ENCODE measurements at places on chromosomes 2 and 18. TPM values are rescaled to one million over a fixed set of nuclear protein-coding genes. Genes with fewer than 3 reads are reported as not detected.

DNA sequence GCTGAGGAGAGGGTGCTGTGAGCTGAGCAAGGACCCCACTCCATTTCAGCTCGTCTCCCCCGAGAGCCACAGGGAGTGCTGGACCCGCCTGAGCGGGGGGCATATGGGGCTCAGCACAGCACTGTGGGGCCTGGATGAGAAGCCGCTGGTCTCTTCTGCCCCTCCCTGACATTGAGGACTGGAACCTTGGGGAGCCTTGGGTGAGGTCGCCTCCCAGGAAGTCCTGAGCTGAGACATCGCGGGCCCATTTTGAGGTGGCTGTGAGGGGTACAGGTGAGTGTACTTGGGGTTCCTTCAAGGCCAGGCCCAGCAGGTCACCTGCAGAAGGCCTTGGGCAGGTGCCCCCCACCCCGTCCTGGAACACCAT is 3.1 kb upstream of the AQP12A start:
- no peaks in the 10 kb centered on the region for H3K36me3 ChIP-seq
- H3K4me3 ChIP-seq: no peak overlapping the region
- no peaks in the 10 kb centered on the region for H3K4me1 ChIP-seq
- peaks cover 2% of the 10 kb centered on the region for H3K27me3 ChIP-seq

GRCh38 chr2:137252934-137253333 is 487.6 kb downstream of the THSD7B start:
- H3K27me3 ChIP-seq: peaks cover 19% of the 10 kb centered on the region
- no peaks in the 10 kb centered on the region for H3K4me1 ChIP-seq
- no peak overlapping the region for H3K27ac ChIP-seq
- no peak for DNase-seq
- no peak overlapping the region for H3K4me3 ChIP-seq

DNA sequence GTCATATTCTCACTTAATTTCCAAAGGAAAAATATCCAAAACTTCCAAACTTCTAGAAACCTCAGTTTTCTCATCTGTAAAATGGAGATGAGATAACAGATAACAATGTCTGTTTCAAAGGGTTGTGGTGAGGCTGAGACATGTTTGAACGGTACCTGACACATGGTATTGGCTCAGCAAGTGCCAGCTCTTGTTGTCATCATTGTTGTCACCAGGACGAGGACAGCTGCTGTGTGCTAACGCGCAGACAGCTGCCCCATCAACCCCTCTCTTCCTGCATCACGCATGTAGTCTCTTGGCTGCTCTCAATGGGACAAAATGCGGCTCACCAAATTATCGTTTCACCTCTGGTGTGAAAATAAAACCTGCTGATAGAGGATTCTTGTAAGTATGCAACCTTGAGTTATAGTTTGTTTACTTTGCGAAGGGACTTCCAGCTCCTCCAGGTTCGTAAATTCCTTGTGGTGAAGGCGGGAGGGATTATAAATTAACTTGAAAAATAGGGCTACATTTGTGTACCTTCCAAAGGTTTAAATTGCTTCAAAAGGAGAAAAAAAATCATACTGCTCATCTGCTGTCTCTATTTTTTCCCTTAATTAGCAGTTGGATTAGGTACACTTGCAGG is 605.4 kb downstream of the BCL11A start:
- no peak overlapping the region for H3K4me3 ChIP-seq
- no peaks in the 10 kb centered on the region for H3K27me3 ChIP-seq
- H3K4me1 ChIP-seq: no peaks in the 10 kb centered on the region

GRCh38 chr2:112906276-112906675 is 4.7 kb upstream of the IL37 start:
- H3K27ac ChIP-seq: no peak overlapping the region
- peaks cover 7% of the 10 kb centered on the region for H3K27me3 ChIP-seq
- no peak for DNase-seq
- H3K36me3 ChIP-seq: no peaks in the 10 kb centered on the region
- no peak overlapping the region for H3K4me3 ChIP-seq

DNA sequence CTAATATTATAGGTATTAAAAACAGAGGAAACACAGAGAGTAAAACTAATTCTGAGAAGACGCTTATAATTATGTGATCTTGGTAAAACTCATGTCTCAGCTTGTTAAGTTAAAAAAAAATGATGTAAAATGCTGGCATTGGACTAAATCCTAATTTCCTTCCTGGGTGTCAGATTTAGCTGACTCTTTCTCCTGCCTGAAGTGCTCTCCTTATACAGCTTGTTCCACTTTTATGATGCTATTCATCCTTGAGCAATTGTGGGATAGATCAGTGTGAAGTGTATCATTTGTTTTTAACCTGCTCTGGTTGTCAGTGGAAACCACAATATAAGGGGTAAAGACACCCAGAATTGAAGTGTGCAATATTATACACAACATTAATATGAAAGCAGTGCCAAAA is 84.9 kb downstream of the EFEMP1 start:
- H3K4me1 ChIP-seq: peaks cover 8% of the 10 kb centered on the region
- no peak overlapping the region for H3K27ac ChIP-seq
- peaks cover 4% of the 10 kb centered on the region for H3K36me3 ChIP-seq
- no peak overlapping the region for H3K4me3 ChIP-seq

The KLHL29 gene
- 7.3 TPM for total RNA-seq

DNA sequence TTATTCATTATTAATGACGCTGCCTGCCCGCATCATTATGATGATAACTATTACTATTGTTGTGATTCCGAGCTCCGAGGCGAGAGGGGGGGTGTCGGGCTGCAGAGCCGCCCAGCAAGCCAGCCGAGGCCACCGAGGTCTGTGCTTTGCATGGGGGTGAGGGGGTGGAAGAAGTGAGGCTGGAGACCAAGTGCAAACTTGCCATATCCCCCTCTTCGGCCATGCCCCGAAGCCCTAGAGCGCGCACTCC is 3.6 kb downstream of the BCL11A start:
- H3K27me3 ChIP-seq: peaks cover 97% of the 10 kb centered on the region
- DNase-seq: no peak

GRCh38 chr2:217215877-217216276 is 356.0 kb upstream of the TNP1 start:
- H3K4me3 ChIP-seq: no peak overlapping the region
- DNase-seq: no peak
- H3K36me3 ChIP-seq: no peaks in the 10 kb centered on the region
- H3K27ac ChIP-seq: peak overlapping the region; percentile 24
- peaks cover 2% of the 10 kb centered on the region for H3K27me3 ChIP-seq

- H3K27ac ChIP-seq: no peak overlapping the region
- no peaks in the 10 kb centered on the region for H3K27me3 ChIP-seq
- no peak for DNase-seq
- H3K4me3 ChIP-seq: no peak overlapping the region
- no peaks in the 10 kb centered on the region for H3K4me1 ChIP-seq
These were observed 563.4 kb downstream of the ZNF804A start for GRCh38 chr2:185161701-185162100.

GRCh38 chr2:121144111-121144510 is 140.9 kb downstream of the TFCP2L1 start:
- H3K36me3 ChIP-seq: no peaks in the 10 kb centered on the region
- peaks cover 4% of the 10 kb centered on the region for H3K4me1 ChIP-seq
- H3K27ac ChIP-seq: no peak overlapping the region
- H3K27me3 ChIP-seq: no peaks in the 10 kb centered on the region
- H3K4me3 ChIP-seq: no peak overlapping the region
- DNase-seq: no peak

GRCh38 chr18:78323453-78324197 is 656.0 kb upstream of the SALL3 start:
- H3K4me3 ChIP-seq: no peak overlapping the region
- no peak overlapping the region for H3K27ac ChIP-seq
- no peak for DNase-seq
- H3K27me3 ChIP-seq: no peaks in the 10 kb centered on the region
- no peaks in the 10 kb centered on the region for H3K36me3 ChIP-seq

The COLEC12 gene
- total RNA-seq: 2.0 TPM

The ZFAND2B gene
- 30.1 TPM for total RNA-seq

All from neural crest cell (in vitro differentiated cells).